ENCODE measurements at places on chromosomes 5 and 9.

GRCh38 chr9:104858271-104858670, 69.7 kb downstream of the ABCA1 start:
- DNase-seq: no peak

- DNase-seq: no peak
These were observed 50.0 kb downstream of the CAMSAP1 start for GRCh38 chr9:135857371-135857786.

DNA sequence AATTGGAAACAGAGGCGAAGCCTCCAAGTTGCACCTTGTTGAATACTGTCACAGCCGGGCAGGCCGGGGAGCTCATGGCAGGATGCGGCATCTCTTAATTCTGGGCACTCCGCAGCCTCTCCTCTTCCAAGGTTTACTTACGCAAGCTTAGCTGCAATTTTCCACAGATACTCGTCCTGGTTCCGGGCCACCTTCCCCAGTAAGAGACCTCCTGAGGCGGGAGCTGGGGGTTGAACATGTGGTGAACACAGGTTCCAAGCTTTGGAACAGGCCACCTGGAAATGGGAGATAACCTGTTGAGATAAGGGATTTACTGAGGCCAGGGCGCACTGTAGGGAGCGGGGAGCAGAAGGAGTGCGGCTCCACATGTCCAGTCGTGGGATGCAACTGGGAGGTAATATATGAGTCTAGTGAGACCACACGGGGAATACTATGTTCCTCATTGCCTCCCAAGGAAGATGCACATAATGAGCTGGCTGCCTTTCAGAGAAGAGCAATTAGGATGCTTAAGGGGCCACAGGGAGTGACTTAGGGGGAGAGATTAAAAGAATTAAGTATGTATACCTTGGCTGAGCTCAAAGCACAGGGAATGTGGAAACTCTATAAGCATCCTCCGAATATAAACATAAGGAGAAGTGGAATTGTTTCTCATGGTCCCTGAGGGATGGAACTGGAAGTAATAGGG, 335.2 kb downstream of the CWC27 start:
- no peak for DNase-seq

DNA sequence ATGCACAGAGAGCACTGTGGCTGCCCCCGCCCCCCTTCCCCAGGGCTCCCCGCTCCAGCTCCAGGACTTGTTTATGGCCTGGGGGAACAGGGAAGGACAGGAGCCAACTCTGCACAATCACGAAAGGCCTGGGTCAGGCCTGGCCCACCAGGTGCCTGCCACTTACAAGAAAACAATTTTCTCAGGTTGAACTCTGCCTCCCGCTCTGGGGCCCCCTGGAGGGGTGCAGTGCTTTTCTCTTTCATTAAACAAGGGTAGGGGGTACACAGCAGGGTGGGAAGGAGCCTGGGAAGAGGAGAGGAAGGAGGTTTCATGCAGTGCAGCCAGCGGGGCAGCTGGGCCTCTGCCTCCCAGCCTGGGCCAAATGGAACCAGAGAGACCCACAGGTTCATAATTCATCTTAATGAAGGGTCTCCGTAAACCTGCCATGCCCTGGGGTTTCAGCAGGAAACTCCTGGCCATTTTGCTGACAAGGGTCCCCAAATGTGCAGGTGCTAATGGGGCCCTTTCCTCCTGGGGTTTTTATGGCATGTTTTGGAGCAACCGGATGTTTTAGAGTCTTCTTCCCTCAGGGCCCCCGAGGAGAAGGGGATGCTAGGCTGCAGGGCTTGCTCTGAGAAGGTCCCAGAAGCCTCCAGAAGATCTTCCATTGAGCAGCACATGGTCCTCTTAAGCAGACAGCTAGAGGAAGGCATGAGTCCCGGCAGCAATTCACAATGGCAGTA, 219.8 kb downstream of the SLIT3 start:
- DNase-seq: no peak

DNA sequence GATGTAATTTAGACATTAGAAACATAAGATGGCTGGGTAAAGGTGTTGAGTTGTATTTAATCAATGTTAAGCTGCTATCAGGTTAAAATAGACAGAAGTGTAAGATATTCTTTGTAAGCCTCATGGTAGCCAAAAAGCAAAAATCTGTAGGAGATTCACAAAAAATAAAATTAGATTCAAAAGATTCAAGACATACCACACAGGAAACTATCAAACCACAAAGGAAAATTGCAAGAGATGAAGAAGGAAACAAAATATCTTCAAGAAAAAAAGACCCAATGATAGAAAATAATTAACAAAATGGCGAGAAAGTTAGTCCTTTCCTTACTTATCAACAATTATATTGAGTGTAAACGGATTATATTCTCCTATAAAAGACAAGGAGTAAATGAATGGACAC, 15.3 kb downstream of the XRCC4 start:
- DNase-seq: no peak
